Mammary epithelial cell (primary cell): ENCODE measurements at places on chromosomes 5 and 9. TPM values are rescaled to one million over a fixed set of nuclear protein-coding genes. Genes with fewer than 3 reads are reported as not detected.

CCDC152 gene
- total RNA-seq, result 0.33 TPM

DNA sequence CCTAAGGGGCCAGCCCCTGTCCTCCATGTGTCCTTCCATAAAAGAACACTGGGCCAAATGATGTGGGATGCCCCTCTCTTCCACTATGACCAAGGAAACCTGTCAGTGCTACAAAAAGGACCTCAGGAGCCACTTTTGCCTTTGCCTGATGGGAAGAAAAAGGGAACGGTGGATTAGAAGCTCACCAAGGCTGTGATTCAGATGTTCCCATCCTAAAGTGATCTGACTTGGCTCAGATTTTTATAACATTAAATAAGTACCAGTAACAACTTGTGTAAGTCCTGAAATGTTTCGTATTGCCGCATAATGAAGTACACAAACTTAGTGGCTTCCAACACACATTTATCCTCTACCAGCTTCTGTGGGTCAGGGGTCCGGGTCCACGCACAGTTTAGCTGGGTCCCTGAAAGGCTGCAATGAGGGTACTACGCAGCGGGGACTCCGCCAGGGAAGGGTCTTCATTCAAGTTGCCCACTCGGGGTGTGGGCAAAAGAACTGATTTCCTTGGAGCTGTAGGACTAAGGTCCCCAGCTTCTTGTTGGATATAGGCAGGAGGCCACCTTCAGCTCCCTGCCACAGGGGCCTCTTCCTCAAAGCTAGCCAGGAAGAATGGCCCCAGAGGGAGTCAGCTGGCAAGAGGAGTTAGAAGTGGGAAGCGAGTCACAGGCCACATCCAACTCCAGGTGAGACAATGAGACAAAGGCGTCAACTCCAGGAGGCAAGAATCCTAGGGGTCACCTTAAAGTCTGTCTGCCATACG lies 60.4 kb downstream of the RAPGEF1 start:
- no peak for DNase-seq

- no peak for DNase-seq
These were observed 1.4 kb downstream of the SRA1 start for GRCh38 chr5:140555747-140556312.

DNA sequence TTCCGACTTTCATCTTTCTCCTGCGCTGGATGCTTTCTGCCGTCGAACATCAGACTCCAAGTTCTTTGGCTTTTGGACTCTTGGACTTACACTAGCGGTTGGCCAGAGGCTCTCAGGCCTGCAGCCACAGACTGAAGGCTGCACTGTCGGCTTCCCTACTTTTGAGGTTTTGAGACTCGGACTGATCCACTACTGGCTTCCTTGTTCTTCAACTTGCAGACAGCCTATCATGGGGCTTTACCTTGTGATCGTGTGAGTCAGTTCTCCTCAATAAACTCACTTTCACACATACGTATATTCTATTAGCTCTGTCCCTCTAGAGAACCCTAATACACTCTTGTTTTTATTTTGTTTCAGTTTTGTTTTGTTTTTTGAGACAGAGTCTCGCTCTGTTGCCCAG lies 10.3 kb downstream of the FKBP15 start:
- no peak for DNase-seq

DNA sequence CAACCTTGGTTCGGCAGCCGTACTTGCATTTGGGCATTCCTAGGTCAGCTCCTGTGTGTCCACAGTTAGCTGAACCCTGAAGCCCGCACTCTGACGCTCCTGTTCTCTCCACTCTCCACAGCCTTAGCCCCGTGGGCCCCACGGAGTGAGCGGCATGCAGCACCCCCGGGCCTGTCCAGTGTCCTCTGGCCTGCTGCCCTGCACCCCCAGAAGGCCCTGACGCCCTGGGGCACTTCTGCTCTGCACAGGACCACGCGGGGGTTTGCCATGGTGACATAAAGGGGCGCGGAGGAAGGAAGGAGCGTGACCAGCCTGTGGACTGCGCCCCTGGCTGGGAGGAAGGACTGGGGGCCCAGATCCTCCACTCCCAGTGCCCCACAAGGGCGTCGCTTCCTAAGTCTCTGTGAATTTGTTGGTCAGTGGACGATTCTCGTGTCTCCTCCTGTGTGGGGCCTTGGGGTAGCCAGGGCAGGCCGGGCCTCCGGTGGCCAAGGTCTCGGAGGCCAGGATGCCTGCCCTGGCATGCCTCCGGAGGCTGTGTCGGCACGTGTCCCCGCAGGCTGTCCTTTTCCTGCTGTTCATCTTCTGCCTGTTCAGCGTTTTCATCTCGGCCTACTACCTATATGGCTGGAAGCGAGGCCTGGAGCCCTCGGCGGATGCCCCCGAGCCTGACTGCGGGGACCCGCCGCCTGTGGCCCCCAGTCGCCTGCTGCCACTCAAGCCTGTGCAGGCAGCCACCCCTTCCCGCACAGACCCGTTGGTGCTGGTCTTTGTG lies 13.0 kb downstream of the NDST1 start:
- no peak for DNase-seq

DNA sequence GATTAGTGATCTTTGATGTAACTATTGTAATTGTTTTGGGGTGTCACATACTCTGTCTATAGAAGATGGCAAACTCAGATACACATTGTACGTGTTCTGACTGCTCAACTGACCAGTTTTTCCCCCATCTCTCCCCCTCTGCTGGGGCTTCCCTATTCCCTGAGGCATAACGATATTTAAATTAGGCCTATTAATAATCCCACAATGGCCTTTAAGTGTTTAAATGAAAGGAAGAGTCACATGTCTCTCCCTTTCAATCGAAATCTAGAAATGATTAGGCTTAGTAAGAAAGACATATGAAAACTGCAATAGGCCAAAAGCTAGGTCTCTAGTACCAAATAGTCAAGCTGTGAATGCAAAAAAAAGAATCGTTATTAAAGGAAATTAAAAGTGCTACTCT lies 265.6 kb downstream of the TMEM232 start:
- DNase-seq, result no peak

ELP1 gene
- 24.2 TPM for total RNA-seq

GRCh38 chr9:36948051-36948450 lies 86.0 kb downstream of the PAX5 start:
- DNase-seq, result no peak

GRCh38 chr5:170745481-170746071 lies 37.9 kb upstream of the GABRP start:
- peak; percentile 64 for DNase-seq

GRCh38 chr9:89749500-89750116 lies 144.8 kb downstream of the GADD45G start:
- no peak for DNase-seq

MYMK gene
- not detected in 2 replicates for total RNA-seq

GRCh38 chr5:97164846-97165245 lies 18.2 kb downstream of the RIOK2 start:
- DNase-seq, result peak; percentile 32

- DNase-seq, result no peak
These were observed 69.0 kb upstream of the DAPK1 start for GRCh38 chr9:87428659-87429058.

OMD gene
- not detected for total RNA-seq

SLC46A2 gene
- total RNA-seq, result not detected

DNA sequence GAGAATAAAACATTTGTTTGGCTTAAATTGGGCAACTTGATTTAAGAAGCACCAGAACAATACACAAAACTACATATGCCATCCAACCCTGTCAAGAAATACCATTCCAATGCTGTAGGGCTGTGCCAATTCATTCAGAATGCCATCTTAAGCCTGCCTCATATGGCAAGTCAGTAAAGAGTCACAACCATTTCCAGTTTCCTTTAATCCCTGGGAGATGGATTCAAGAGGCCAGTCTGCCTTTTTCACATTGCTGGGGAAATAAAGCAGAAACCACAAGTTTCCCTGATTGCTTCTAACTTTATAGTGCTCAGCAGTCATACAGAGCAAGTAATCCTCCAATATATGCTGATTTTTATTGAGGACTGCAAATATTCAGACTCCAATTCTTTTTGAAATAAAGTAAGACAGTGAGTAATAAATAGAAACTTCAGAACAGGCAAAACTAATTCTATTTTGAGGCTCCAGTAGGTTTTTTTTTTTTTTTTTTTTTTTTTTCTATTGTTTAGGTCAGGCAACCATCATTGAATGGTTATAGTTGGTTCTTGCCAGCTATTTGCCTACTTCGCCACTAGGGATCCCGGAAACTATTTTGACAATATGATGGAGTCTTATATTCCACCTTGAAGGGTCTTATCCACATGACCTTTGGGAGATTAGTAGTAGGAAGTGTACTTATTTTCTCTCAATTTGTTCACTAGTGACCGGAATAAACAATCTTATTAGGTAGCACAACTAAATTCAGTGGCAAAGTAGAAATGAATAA lies 400.9 kb upstream of the MEF2C start:
- no peak for DNase-seq

CAVIN4 gene
- total RNA-seq, result 0.33 TPM
